Activated CD4-positive, alpha-beta T cell treated with anti-CD3 and anti-CD28 coated beads, Interleukin-2, amount 10 ng/mL, durations not matched to agents 7 days and 5 days (primary cell): ENCODE measurements at places on chromosomes 5 and 9.
A peak's percentile ranks its signal among the peaks of the same experiment; 100 is the strongest.

GRCh38 chr5:17398866-17399835 is 98.9 kb upstream of the TAF11L2 start:
- no peaks in the 10 kb centered on the region for H3K4me1 ChIP-seq
- H3K27me3 ChIP-seq: no peaks in the 10 kb centered on the region
- no peaks in the 10 kb centered on the region for H3K36me3 ChIP-seq
- no peak for DNase-seq

DNA sequence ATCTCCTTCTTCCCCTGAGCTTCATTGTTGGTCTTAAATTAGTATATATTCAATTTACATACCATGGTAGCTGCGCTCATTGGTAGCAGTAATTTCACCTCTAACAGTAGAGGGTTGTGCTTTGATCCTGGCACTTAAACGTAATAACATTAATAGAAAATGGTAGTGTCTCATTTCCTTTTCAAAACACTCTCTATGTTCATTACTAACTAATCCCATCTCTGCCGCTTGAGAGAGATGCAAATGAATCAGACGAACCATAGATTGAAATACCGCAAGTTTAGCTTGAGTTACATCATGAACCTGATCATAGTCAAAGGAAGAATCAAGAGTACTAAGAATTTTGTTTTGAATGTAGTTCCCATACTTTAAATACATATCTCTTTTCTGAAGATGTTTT is 2.2 kb downstream of the THBS4 start:
- H3K27ac ChIP-seq: no peak overlapping the region
- H3K36me3 ChIP-seq: peaks cover 2% of the 10 kb centered on the region
- DNase-seq: no peak
- peaks cover 26% of the 10 kb centered on the region for H3K4me1 ChIP-seq

- peaks cover 29% of the 10 kb centered on the region for H3K27me3 ChIP-seq
- no peak overlapping the region for H3K27ac ChIP-seq
- no peak overlapping the region for H3K4me3 ChIP-seq
- no peaks in the 10 kb centered on the region for H3K36me3 ChIP-seq
- H3K4me1 ChIP-seq: peaks cover 11% of the 10 kb centered on the region
- DNase-seq: no peak
Measured at GRCh38 chr9:89598926-89599325, 5.9 kb upstream of the GADD45G start.

DNA sequence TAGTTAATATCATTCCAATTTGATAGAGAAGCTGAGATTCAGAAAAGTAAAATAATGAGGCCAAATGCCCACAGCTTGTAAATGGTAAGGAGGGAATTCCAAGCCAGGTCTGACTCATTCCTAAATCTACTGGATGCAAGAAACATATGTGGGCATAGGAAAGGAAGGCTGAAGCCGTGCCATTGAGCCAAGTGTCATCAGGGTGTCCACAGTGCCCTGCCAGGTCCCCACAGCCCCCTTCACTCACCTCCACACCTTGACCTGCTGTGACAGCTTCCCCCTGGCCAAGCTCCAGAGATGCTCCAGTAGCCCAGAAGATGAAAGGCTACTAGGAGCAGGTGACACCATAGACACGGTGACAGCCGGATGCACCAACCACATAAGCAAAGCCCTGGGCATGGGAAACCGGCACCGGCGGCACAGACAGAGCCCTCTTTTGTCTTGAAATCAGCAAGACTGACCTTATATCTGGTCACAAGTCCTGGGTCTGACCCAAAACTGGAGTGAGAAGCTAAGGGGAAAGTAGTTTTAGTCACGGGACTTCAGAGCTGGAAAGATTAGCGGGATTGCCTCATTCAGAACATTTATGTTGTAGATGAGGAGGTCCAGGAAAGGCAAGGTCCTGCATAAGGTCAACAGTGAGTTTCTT is 20.1 kb upstream of the FAT2 start:
- peaks cover 30% of the 10 kb centered on the region for H3K4me1 ChIP-seq
- H3K4me3 ChIP-seq: no peak overlapping the region
- no peak for DNase-seq
- no peak overlapping the region for H3K27ac ChIP-seq
- H3K36me3 ChIP-seq: no peaks in the 10 kb centered on the region

DNA sequence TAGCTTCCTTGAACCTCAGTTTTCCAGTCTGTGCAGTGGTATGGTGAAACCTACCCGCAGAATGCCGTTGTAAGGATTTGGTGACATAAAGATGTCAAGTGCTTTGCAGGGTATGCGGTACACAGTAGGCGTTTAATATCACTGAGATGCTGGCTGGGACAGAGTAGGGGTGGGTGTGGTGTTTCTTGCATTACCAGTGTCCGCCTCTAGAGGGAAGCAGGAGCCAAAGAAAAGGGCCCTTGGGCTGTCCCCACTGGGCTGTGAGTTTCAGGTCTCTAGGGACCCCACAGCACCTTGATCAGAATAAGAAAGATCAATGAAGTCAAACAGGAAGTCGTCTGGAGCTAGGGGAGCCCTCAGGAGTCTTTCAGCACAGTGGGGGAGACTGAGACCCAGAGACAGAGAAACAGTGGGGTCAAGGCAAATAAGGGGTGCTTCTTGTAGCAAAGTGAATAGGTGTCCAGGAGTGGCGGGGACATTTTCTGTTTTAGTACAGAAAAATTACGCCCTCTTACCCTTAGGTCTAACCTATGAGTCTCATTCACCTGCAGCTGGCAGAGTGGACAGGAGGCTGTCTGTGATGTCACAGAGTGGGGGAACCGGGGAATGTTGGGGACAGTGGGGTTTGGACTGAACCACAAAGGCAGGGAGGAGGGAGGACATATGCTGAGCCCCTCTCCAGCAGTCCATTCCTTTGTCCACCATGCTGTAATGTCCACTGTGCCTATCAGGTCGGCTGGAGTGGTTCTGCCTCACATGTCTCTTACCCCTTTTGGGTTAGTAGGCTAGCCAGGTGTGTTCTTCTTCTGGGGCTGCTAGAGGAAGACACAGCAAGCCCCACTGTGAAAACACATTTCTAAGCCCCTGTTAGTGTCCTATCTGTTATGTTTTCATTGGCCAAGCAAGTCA is 4.7 kb upstream of the TEX53 start:
- DNase-seq: peak; percentile 75
- H3K36me3 ChIP-seq: no peaks in the 10 kb centered on the region
- H3K27ac ChIP-seq: no peak overlapping the region
- no peak overlapping the region for H3K4me3 ChIP-seq
- H3K4me1 ChIP-seq: peaks cover 4% of the 10 kb centered on the region

DNA sequence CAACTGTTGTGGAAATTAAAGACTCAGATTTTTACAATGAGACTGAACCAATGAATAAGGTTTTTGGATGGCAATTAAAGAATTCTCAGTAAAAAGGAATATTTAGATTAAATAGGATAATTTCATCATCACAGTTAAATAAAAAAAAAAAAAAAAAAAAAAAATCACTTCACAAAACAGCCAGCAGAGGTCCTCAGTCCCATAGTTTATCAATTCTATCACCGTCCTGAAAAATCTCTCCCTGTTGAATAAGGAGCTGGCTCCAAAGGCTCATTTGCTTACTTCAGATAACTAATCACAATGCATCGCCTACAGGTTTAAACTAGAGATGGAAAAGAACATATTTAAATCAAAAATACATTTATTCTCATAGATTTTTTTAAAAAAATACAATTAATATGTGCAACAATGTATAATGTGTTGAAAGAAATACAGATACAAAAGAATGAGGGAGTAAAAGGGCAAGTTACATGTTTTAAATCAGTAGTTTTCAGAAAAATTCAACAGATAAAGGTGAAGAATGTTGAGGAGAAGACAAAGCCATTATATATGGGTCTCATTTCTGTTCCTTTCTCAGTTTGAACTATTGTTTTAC is 175.8 kb upstream of the CHD1 start:
- no peak overlapping the region for H3K4me3 ChIP-seq
- no peak overlapping the region for H3K27ac ChIP-seq
- H3K4me1 ChIP-seq: no peaks in the 10 kb centered on the region
- H3K36me3 ChIP-seq: no peaks in the 10 kb centered on the region
- DNase-seq: no peak

DNA sequence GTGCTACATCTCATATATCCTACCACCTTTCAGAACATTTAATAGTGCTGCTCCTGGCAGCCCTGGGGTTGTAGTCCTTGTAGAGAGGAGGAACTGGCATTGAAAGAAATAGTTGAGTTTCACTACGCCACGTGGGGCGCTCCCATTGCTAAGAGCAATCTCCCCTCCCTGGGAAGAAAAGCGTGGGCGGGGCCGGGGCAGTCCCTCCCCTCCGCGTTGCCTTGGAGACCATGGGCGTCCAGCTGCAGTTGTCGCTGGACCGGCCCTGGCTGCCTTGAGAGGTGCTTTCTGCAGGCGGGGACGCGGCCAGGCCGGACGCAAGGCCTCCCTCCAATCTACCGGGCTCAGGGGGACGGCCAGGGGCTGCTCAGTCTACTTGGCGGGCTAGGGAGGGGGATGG is 368 bp upstream of the CCDC180 start:
- DNase-seq: no peak
- H3K27ac ChIP-seq: no peak overlapping the region
- H3K4me3 ChIP-seq: no peak overlapping the region
- H3K4me1 ChIP-seq: no peaks in the 10 kb centered on the region
- H3K36me3 ChIP-seq: no peaks in the 10 kb centered on the region

DNA sequence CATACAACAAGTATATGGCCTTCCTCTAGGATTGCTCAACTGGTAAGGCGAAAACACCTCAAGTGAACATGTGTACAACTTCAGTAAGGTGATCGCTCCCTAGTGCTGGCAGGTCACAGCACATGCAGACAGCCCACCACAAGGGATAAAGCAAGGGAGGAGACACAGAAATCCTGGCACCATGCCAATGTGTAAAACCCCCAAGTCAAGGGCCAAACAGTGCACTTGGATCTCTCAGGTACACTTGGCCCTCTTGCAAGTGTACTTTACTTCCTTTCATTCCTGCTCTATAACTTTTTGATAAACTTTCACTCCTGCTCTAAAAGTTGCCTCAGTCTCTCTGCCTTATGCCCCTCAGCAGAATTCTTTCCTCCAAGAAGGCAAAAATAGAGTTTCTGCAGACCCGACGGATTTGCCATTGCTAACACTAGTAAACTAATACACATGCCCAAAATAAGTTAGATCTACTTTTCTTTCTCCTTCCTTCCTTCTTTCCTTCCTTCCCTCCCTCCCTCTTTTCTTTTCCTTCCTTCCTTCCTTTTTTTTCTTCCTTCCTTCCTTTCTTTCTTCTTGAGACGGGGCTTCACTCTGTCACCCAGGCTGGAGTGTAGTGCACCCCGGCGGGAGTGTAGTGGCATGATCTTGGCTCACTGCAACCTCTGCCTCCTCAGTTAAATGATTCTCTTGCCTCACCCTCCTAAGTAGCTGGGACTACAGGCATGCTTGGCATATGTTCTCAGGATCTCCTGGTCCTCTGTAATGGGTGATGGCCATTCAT is 6.8 kb upstream of the LNPEP start:
- peaks cover 55% of the 10 kb centered on the region for H3K36me3 ChIP-seq
- H3K27me3 ChIP-seq: no peaks in the 10 kb centered on the region
- H3K4me3 ChIP-seq: no peak overlapping the region

DNA sequence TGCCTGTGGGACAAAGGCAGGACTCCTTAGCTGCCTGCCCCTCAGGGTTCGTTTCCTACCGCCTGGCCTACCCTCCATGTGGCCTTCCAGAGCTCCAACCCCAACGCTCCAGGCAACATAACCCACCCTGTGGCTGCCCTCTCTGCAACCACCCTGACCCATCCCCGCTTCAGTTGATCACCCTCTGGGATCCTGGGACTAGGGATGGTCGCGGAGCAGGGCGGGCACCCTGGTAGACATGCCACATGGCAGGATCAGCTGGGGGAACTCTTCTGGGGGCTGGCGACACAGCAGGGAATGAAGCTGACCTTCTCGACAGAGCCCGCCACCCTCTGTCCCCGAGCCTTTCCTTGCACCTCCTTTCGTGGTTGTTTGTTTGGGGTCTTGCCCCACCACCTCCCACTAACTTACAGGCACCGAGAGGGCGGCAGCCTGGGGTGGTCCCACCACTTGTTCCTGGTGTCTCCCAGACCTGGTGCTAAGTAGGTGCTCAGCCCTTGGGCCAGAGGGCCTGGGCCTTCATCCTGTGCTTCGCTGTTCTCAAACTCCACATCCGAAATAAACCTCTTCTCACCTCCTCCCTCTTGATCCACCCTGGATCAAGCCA is 243.1 kb downstream of the PBX3 start:
- H3K27ac ChIP-seq: no peak overlapping the region
- no peak for DNase-seq
- no peaks in the 10 kb centered on the region for H3K27me3 ChIP-seq
- no peak overlapping the region for H3K4me3 ChIP-seq
- no peaks in the 10 kb centered on the region for H3K4me1 ChIP-seq

DNA sequence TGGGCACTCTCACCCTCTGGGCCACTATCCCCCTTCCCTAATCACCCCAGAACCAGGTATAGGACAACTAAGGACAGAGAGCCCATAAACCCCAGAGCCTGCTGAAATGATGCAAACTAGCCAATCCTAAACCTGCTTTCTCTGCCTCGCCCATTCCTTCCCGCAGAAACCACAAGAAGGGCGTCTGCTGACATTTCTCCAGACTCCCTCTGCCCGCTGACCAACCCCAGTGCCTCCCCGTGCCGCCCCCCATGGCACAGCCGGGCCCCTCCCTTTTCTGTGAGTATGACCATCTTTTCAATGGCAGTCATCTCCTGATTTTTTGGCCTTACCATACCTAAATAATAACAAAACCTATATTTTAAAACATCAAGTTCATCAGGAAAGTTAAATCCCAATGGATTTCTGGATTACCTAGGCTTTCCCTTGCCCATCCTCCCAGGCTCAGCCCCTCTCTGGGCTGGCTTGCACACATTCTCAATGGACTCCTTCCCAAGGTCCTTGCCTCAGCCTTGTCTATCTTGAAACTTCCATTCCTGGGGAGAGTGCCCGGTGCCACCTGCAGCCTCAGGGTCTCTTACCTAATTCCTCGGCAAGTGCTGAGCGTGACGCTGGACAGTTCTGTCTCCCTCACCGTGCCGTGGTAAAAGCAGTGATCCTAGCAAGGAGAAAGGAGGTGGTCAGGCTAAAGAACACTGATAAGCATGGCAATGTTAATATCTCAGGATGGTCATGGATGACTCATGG is 45.2 kb downstream of the ADAM19 start:
- H3K27ac ChIP-seq: peak overlapping the region; percentile 19
- no peak for DNase-seq
- peaks cover 83% of the 10 kb centered on the region for H3K36me3 ChIP-seq
- no peak overlapping the region for H3K4me3 ChIP-seq

DNA sequence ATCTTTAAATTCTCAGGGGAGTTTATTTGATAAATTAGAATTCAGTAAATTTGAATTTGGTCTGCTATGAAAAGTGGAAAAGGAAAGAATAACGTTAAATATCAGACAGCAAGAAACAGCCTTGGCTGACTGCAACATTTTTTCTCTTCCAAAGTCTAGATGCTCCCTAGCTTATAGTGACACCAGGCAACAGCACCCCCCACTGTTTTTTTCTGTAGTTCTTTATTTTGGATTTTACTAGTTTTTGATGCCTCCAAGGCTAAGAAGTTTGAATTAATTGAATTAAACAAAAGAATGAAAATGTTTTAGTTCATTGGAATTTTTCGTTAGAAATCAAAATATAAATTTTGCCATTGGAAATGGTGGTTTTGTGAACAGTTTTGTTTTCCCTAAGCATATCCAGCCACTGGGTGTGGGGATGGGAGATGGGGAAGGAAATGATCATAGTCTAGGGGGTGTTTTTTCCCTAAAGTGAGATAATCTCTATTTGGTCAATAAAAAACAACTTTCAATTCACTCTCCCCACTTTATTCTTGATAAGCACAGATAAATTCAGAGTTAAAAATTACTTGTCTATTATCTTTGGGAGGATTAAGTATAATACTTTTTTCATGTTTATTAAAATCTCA is 199.3 kb upstream of the CD180 start:
- H3K4me3 ChIP-seq: no peak overlapping the region
- H3K36me3 ChIP-seq: no peaks in the 10 kb centered on the region
- peaks cover 4% of the 10 kb centered on the region for H3K27me3 ChIP-seq
- no peak for DNase-seq
